Activated CD4-positive, alpha-beta T cell treated with anti-CD3 and anti-CD28 coated beads for 48 hours (primary cell): ENCODE measurements at places on chromosomes 2 and 18.

- DNase-seq: no peak
These were observed 96.7 kb downstream of the LRP2 start for GRCh38 chr2:169265591-169265990.

- no peak for DNase-seq
These were observed 42.9 kb downstream of the MYL12B start for GRCh38 chr18:3304832-3305231.

- DNase-seq: no peak
These were observed 26.6 kb downstream of the METTL8 start for GRCh38 chr2:171407030-171407675.

DNA sequence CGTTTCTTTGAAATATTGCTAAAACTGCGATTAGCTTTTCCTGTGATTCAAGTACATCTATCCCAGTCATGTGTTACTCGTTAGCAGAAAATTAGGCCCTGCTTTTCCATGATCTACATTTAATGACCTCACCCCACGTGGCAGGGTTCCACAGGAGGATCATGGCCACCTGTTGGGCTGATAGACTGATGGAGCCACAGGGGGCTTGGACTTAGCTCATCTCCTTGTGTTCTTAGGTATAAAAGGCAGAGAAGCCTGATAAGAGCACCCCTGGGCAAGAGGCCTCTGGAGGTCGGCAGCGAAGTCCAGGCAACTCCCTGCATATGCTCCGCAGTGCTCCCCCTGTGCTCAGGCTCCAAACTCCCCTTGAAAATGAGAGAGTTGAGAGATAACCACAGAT is 12.9 kb downstream of the FZD7 start:
- DNase-seq: no peak

- DNase-seq: no peak
These were observed 40.9 kb downstream of the CELF4 start for GRCh38 chr18:37524498-37525261.

DNA sequence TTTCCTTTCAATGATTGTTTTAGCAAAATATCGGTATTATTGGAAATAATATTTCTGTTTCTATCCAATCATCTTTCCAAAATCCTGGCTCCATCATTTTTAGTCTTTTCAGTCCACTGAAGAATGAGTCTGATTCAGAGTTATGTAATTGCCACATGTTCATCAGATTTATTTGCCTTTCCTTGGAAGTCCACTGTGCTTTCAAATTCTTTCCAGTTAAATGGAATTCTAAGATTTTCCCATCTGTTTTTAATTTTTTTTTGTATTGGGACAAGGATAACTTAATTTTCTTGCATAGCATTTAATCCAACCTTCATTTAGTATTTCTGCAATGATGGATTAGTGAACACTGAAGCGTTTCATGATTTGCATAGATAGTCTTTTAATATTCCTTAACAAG is 521.5 kb upstream of the NRXN1 start:
- DNase-seq: no peak

DNA sequence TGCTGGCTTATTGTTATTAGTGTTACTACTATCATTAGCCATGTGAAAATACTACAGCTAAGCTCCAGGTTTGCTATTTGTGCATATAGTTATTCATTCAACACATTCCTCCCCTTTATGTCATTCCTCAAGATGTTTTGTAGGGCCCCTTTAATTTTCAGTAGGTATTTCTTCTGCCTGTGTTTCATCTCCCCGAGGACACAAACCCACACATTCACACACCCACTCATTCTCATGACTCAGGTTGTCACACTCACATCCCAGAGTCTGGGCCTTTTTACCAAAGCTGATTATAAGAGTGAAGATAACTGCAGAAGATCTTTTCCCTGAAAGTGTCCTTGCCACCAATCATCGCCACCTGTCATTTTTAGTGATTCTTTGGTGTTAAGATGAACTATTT is 68.6 kb upstream of the SPOPL start:
- no peak for DNase-seq

DNA sequence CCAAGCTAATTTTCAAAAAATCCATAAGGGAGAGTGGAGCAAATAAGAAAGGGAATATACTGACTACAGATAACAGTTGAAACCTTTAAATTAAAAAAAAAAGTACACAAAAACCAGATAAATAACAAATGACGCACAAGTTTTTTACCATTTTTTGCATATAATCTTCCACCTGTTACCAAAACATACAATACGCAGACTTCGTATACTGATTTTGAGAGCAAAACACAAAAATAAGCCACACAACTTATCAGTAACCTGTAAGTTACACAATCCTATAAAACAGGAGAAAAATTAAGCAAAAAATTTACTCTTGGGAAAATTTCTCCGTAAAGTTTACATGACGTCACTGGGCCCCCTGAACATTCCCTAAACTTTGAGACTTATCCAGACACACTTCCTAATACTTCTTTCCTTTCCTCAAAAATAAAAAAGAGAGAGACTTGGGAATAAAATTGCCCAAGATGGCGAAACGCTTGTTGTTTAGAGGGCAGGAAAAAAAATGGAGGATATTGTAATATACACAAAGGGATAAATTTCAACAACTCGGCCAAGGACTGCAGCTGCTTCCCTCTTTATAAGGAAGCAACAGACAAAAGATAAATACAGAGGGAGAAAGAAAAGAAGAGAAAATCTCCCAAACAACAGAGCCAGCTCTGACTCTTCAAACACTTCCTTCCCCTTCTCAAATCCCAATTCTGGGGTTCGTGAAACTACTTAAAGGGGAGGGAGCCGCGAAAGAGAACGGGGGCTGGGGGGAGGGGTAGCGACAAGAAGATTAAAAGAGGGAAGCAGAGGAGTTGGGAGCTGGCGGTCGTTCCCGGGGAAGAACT is 1.6 kb downstream of the BAZ2B start:
- no peak for DNase-seq

GRCh38 chr2:230174466-230174865 is 45.3 kb downstream of the SP110 start:
- DNase-seq: no peak

GRCh38 chr18:5984245-5984644 is 88.9 kb upstream of the TMEM200C start:
- no peak for DNase-seq

GRCh38 chr2:123101434-123101833 is 923.7 kb upstream of the CNTNAP5 start:
- no peak for DNase-seq

GRCh38 chr18:59383851-59384250 is 24.8 kb upstream of the LMAN1 start:
- DNase-seq: no peak

- no peak for DNase-seq
These were observed 107.1 kb downstream of the POLE4 start for GRCh38 chr2:75065402-75066008.

GRCh38 chr2:156437272-156437930 is 1.2 kb downstream of the GPD2 start:
- no peak for DNase-seq

DNA sequence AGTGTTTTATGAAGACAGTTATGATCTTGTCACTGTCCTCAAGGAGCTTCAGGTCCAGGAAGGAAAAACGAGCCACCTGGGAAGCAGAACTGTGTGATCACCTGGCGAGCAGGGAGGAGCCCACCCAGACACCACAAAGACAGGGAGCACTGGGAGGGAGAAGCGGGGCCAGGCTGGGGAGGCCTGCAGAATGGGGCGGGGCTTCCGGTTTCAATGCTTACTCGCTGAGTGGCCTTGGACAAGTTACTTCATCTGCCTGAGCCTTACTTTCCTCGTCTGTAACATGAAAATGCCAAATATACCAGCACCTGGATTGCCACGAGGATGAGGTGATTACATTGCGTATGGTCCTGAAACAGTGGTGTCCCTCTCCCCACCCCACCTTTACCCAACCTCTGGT is 227.5 kb downstream of the ANKRD30B start:
- no peak for DNase-seq

DNA sequence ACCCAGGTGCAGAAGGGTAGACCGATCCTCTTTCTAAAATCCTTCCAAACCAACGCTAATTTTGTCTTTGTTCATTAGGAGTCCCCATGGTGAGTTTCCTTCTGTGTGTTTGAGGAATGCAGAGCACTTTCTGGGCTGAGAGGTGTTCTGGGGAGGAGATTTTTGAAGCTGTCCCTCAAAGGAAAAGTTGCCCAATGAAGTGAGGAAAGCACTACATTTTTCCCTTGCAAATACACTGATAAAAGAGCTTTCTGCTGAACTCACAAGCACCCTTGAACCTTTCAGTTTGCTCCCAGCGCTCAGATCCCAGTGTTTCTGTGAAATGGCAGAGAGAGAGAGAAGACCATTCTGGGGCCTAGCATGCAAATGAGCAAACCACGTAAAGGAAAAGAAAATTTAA is 299.6 kb upstream of the FANCL start:
- no peak for DNase-seq

- no peak for DNase-seq
These were observed 124.1 kb upstream of the XIRP2 start for GRCh38 chr2:166764216-166764615.
